NCI-H146 (cell line): ENCODE measurements at places on chromosomes 3 and 15.

DNA sequence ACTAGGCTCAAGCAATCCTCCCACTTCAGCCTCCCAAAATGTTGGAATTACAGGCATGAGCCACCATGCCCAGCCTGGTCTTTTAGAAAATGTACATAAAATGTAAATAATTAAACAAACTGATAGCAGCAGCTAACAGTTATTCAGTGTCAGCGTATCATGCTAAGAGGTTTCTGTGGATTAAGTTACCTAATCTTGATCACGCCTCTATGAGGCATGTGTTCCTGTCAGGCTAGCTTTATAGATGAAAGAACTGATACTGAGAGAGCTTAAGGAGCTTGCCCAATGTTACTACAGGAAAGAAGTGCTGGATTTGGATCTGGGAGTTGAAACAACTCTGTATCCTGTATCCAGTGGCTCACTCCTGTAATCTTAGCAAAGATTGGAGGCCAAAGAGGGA is 11.2 kb upstream of the MST1R start:
- DNase-seq = no peak

GRCh38 chr3:29922992-29923746 is 642.3 kb downstream of the RBMS3 start:
- no peak for DNase-seq

DNA sequence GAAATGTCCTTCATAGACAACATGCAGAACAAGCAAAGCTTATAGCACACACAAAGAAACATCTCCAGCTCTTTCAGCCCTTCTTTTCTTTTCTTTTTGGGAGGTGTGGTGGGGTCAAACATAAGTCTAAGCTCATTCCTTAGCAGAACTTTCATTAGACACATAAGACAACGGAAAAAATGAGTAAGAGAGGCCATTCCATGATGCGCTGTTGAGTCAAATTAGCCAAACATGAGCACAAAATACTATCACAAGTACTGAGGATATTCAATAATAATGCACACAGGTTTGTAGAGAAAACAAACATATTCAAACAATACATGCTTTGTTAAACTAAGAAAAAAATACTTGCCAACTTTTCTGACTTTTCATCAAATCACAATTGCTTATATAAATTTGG is 83.0 kb downstream of the PLOD2 start:
- no peak for DNase-seq

- DNase-seq = no peak
Measured at GRCh38 chr15:24318981-24319380, 356.6 kb upstream of the NPAP1 start.

DNA sequence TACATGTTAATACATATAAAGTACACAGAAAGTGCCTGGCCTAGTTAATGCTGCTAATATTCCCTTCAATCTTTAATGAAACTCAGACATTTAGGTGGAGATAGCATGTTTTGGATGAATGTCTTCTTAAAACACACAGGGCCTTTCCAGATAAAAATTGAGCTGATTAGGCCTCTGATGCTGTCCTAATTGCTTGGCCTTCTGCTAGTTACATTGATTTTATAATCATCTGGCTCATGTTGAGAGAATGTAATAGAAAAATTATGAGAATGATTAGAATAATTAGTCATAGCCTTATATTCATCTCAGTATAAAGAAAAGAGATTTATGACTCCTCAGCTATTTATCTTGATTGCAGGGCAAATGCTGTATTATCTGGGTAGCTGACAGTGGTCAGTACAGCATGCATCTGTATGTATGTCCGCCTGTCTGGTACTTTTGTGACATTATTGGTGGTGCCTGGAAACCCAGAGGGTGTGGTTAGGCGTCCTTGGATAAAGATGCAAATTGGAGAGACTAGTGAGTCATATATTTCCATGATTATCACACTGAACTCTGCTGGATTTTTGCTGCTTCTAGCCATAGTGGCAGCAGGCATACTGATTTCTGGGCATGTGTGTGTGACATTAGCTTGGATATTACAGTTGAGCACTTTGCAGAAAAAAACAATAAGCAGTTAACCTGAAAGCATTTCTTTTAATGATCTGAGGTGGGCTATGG is 120.8 kb downstream of the FEZF2 start:
- DNase-seq = peak; percentile 56

DNA sequence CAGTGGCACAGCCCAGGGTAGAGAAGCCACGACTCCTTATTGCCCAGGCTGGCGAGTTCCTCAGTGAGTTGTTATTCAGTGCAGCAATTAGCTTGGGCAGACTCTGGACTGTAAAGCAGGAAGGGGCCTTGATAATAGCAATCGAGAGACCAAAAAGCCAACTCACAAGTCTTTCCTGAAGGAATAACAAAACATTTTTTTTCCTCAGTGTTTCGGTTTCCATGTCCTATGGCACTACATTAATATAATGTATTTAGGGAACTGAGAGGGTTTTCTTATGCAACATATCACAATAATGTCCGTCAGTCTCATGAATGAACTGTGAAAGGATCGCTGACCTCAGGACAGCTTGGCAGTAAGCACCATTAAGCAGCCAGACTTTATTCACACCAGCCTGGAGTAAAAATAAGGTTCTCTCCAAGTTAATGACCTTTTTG is 248.9 kb upstream of the TBL1XR1 start:
- DNase-seq = no peak

DNA sequence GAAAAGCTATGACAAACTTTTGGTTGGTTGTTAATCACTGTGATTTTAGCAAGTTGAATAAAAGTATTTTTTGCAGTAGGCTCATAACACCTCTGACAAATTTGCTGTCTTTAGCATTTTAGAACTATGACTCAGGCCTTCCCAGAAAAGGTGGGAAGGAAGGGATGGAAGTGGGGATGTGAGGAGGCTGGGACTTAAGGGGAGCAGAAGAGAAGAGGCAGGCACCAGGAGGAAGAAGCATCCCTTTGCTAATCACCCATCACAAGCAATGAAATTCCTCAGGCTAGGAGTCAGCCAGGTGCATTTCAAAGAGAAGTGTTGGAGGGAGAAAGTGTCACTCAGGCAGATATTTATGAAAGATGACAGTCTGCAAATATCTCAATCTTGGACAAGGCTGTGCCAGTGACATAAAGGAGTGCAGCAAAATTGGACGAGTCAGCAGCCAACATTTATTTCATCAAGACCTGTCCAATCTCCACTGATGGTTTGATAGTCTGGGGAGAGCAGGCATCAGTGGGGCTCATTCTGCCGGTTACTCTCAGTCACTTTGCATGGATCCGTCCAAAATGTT is 337.3 kb upstream of the ARRDC4 start:
- no peak for DNase-seq

- no peak for DNase-seq
Measured at GRCh38 chr3:116057400-116058006, 387.8 kb downstream of the LSAMP start.

DNA sequence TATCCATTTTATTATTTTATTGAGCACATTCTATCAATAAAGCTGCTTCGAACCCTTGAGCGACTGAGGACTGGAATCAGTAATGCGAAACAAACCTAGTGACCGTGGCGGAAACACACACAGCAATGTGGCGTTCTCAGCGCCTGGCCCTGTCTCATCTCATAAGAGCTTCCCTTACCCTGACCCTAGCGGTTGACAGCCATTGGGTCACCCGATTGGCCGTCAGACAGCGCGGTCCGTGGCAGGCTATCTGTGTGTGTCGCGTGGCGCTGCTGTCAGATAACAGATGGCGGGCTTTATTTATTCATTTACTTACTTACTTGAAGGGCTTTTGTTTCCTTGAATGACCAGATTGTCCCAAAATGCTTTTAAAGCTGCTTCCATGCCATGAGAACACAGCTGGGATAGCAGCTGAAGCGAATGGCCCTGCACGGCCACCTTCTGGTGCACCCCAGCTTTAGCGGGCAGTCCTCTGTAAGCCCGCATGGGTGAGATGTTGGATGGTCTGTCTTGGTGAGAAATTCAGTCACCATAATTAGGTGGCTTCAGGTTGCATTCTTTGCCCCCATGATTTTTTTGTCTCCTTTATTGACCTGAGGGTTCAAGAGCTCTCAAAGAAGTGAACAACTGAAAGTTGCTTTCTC is 215.5 kb upstream of the BHLHE40 start:
- DNase-seq = no peak

DNA sequence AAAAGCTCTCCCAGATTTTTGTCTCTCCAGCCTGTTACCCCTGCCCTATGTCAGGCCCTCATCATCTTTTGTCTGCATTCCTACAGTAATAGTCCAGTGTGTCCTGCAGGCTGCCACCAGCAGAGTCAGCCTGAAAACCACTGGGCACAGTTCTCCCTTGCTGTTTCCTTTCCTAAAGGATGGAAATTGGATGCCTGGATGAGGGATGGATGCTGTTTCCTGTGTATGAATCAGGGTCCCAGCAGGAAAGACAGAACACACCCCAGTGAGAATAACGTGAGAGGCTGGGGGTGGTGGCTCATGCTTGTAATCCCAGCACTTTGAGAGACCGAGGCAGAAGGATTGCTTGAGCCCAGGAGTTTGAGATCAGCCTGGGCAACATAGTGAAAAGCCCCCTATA is 3.3 kb upstream of the SNX33 start:
- no peak for DNase-seq

GRCh38 chr15:90063770-90064247 is 38.5 kb downstream of the IDH2 start:
- no peak for DNase-seq

DNA sequence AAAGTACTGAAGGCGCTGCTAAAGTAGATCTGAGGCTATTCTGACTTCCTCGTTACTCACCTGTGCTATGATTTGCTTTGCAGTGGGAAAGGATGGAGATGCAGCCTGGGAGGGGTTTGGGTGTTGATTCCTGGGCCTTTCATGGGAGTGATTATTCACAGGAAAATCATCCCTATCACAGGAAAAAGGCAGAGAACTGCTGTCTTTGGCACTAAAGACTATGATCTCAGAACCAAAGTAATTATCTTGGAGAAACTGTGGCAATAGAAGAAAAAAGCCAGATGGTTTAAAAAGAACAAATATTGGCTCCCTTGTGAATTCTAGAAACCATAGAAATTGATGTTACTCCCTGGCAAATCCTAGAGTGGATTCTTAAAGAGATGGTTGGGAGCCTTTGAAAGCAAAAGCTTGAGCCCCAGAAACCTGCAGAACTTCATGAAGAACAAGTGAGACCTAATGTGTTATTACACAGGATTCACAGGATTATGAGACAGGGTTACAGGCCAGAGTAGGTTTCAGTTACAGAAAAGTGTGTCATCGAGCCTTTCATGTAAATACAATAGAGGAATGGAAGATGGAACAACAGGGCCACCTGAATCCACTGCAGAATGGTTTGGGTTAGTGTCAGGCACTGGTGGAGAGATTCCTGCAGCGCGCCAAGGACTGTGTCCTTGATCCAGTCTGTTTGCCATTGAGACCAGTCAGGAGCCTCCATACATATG is 85.7 kb downstream of the OXNAD1 start:
- no peak for DNase-seq

DNA sequence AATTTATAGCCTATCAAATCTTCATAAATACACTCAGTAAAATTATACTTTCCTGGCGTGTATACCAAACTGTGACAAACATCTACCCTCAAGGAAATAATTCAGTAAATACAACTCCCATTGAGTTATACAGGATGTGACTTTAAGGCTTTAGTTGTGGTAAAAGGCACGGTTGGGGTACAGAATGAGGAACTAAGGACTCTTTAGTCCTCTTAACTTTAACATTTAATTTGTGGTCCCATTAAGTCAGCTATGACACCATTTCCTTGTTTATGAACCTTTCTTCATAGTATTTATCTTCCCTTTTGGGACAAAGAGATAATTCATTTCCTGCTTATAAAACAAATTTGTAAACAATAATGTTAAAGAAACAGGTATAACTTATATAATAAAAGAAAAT is 30.2 kb downstream of the IFT80 start:
- DNase-seq = no peak

- no peak for DNase-seq
Measured at GRCh38 chr15:49875392-49875791, 243.6 kb downstream of the ATP8B4 start.

- peak; percentile 66 for DNase-seq
Measured at GRCh38 chr15:40340740-40341400, at the start of gene CCDC9B. Gene CCDC9B, minus strand, starts transcription at chr15:40340939. Its CDS starts 120 bp downstream, at chr15:40340819.

GRCh38 chr15:100229181-100230163 is 112.3 kb downstream of the ADAMTS17 start:
- DNase-seq = no peak

DNA sequence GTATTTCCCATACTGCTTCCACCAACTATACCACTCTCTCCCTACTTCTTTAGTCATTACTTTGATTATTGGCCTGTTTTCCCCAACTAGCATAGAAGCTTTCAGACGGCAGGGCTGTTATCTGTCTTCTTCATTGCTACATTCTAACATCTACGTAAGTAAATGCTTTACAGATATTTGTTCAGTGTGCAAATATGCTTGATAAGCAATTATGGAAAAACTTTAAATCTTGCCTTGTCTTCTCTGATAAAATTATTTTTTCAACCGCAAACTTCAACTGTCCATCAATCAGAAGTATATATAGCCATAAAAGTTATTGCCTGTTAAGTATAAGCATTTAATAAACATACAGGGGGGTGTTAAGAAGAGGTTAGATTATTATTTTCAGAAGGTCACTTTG is 35.7 kb downstream of the ZDHHC23 start:
- no peak for DNase-seq

- peak; percentile 53 for DNase-seq
Measured at GRCh38 chr3:3110299-3110630, at the start of gene IL5RA. Gene IL5RA, minus strand, starts transcription at chr3:3110374. Its CDS starts 5,390 bp downstream, at chr3:3104984.

DNA sequence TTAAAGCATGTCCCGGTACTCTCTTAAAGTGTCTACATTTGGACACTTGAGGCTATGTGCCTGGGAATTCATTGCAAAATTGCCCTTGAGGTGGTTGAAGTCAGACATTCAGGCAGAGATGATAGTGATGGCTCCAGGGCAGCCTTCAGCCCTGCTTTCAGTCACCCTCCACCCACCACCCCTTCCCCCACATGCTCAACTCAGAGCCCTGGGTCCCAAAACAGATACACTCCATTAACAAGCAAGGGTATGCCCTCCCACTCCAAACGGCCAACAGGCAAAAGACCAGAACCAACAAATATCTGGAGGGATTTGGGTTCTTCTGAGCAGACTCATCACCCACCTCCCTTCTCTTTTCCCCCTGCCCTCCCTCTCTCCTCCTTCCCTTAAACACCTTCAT is 29.9 kb upstream of the VIPR1 start:
- DNase-seq = no peak

DNA sequence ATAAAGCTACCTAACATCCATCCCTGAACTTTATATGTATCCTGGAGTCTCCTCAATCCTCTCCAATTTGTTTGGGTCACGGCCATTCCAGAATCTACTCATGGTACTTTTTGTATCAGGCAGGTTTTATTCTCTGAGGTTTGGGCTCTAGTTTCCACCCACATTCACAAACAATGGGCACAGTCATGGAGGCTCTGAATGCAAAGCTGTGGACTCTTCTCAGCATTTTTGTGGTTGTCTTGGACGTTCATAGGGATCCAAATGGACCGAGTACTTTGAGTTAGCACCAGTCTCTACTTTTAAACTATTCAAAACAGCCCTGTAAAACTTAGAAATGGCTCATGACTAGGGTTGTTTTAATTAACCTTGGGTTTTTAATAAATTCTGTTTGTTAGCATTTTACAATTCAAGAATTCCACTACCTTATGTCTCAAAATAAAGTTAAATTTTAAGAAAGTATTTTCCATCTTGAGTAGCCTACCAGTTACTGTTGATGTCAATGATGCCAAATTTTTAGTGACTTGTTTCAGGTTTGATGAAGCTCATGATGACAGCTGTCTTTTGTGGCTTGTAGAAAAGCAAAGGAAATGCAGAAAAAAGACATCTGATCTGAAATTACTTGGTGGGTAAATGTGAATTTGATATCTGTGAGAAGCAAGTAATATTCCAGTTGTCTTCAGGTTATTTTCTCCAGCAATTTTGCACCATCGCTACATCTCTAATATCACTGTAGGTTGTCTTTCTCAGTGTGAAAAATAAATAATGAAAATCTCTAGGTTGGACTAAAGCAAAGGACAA is 275.7 kb upstream of the THBS1 start:
- no peak for DNase-seq
